ENCODE measurements at places on chromosomes 12 and 14. TPM values are rescaled to one million over a fixed set of nuclear protein-coding genes. Genes with fewer than 3 reads are reported as not detected.

GRCh38 chr12:5515458-5515857 lies 83.5 kb downstream of the NTF3 start:
- DNase-seq: no peak

GRCh38 chr12:70619471-70620152 lies 17.6 kb downstream of the PTPRB start:
- DNase-seq: no peak

- no peak for DNase-seq
Observed at GRCh38 chr14:106633721-106634120, 1107.3 kb downstream of the TMEM121 start.

DNA sequence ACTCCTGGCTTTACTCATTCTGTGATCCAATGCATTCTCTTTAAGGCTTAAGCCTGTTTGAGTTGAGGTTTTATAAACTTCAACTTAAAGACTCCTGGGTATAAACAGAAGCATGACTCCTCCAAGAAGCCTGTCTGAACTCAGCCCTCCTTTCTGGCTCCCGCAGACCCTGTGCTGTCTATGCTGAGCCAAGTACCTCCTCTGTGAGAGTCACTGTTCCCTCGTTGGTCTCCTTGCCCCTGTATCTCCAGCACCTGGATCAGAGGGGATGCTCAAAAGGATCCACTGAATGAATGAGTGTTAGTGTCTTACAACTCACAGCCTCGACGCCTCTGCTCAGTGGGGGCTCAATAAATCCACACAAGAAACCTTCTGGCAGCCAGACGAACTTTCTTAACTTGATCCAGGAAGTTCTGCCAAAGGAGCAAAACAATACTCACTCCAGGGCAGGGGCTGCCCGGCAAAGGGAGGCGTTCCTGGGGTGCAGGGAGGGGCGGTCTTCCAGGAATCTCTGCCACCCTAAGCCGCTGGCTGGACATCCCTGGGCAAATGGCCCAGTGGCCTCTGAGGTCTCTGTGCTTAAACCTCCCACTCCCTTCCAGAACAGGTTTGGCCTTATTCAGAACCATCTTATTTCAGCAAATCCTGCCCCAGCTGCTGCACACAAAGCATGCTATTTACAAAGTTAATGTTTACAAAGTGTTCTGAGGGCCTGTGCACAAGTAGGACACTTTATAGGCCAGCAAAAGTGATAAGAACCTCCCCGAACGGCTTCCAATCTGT lies 32.9 kb downstream of the MAP1LC3B2 start:
- no peak for DNase-seq

ARMH4 gene
- total RNA-seq: 10.0 TPM
